ENCODE measurements at places on chromosomes 4 and X.

DNA sequence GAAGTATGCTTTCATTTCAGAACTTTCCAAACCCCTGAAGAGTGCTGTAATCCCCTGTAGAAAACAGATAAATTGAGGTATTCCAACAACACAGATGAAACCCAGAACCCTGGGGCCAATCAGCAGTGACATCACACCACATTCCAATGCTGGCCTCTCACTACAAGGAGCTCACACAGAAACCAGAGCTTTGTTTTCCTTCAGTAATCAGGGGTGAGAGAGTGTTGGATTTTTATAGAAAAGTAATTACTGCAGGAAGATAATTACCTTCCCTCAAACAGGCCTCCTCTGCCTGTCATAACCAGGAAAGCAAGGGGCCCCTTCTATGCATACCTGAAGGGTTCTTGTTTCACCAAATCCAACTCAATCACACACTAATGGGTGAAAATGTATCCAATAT lies 246.2 kb downstream of the SCFD2 start:
- no peak for DNase-seq

DNA sequence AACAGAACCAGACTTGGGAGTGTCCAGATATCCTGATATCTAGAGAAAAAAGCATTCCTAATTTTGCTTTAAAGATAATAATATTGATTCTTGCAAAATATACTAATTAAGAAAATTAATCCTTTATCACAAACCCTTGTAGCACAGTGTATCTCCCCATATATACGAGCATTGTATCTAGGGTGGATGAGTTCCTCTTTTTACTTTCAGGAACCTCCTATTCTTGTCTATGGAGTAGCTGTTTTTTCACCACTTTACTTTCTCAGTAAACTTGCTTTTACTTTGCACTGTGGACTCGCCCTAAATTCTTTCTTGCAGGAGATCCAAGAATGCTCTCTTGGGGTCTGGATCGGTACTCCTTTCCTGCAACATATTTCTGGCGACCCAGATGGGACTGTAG lies 103.9 kb downstream of the GLUD2 start:
- DNase-seq: no peak

- DNase-seq: no peak
Measured at GRCh38 chrX:132395026-132395425, 93.8 kb downstream of the MBNL3 start.

DNA sequence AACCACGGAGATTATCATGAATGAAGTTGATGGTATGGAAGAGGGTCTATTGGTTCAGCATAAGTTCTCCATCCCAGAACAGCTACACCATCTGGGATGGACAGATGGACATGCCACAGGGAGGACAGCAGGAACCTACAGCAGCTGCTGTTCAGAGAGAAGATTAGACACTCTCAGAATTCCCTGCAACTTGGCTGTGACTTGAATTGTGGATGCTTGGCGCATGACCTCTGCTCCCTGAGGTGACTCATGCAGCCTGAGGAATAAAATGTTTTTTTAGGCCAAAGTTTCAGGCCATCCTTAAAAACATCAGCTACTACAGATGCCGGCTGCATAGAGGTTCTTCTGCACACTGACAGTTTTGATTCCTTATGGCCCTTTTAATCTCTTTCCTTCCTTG lies 97.3 kb downstream of the RS1 start:
- no peak for DNase-seq

DNA sequence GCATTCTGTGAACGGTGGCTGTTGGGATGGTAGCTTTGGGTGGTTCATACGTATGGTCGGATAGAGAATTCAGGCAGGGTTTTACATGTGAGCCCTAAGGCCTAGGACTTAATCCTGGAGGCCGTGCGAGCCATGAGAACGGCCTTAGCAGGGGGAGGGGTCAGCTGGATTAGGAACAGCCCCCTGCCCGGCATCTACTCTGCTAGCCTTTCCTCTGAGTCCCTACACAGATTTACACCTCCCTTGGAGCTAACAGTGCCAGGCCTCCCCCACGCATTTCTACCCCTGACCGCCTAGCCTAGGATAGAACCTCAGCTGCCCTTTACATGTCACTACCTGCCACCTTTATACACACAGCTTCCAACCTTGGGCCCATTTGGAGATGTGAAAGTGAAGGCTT lies 7.1 kb downstream of the PRAF2 start:
- DNase-seq: no peak

DNA sequence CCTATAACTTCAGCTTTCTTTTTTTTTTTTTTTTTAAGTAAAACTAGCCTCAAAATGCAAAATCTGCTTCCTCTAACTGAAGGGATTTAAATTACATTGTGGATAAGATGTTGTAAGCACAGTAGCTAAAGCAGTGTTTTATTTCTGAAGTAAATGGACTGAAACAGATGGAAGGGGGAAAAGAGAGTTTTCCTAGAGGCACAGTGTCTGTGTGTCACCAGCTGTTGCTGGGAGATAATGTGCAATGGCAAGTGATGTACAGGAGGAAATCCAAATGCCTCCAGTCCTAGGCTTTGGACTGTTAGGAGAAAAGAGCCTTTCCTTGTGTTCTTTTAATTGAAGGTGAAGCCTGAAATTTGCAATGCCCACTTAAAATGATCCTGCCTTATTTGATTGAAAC lies 672.1 kb downstream of the GRXCR1 start:
- DNase-seq: no peak

DNA sequence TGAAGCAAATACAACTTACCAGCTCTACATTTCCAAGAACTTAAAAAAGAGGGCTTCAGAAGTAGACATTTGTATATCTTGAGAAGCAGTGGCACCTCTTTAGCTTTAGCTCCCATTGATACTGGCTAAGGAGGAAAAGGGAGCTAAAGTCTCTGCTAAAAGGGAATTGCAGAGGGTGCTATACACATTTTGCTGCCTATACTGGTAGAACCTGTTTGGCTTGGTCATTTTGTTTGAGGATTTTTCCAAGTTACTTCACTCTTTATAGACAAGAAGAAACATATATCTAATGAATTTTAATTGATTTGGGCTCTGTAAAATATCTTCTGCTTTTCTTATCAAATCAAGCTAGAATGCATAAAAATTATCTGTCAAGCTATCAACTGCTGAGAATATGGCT lies 11.8 kb downstream of the PAPSS1 start:
- DNase-seq: no peak

- no peak for DNase-seq
Measured at GRCh38 chr4:7677799-7678301, 243.1 kb upstream of the PSAPL1 start.

DNA sequence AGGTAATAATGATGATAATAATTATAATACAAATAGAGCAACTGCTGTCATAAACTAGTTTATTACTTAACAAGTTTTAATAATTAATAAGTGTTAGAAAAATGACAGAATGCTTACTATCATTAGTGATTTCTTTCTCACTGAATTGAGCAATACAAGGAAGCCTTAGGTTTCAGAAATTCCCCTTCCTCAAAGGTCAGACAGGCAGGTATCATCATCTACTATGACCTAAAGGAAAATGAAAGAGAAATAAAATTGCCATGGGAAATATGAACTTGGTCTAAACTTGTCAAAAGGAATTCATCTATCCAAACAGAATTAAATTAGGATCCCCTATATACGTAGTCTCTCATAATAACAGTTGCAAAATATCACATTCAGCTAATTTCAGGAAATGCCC lies 56.3 kb upstream of the SLC7A11 start:
- DNase-seq: no peak

GRCh38 chr4:155972098-155972497 lies 18.4 kb upstream of the CTSO start:
- no peak for DNase-seq

DNA sequence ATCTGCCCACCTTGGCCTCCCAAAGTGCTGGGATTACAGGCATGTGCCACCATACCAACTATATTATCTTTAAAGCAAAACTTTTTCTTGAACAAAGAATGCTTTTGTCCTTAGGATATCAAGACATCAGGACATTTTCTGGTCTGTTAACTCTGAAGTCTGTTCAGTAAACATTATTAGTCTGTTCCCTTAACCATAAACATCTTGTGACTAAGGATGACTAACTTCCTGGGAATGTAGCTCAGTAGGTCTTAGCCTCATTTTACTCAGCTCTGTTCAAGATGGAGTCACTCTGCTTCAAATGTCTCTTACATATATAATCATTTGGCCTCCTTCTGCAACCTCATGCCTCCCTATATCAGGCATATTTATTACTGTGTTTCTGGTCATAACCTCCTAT lies 122.9 kb downstream of the UBE2NL start:
- DNase-seq: no peak

GRCh38 chr4:7651461-7651921 lies 216.8 kb upstream of the PSAPL1 start:
- DNase-seq: no peak

GRCh38 chrX:120304256-120304655 lies 7.0 kb downstream of the TMEM255A start:
- DNase-seq: no peak

Measured in CD4-positive, alpha-beta T cell treated with Interleukin-4 for 4 hours (primary cell).